ENCODE measurements at places on chromosomes 6 and 20. TPM values are rescaled to one million over a fixed set of nuclear protein-coding genes. Genes with fewer than 3 reads are reported as not detected.
A peak's percentile ranks its signal among the peaks of the same experiment; 100 is the strongest.

DNA sequence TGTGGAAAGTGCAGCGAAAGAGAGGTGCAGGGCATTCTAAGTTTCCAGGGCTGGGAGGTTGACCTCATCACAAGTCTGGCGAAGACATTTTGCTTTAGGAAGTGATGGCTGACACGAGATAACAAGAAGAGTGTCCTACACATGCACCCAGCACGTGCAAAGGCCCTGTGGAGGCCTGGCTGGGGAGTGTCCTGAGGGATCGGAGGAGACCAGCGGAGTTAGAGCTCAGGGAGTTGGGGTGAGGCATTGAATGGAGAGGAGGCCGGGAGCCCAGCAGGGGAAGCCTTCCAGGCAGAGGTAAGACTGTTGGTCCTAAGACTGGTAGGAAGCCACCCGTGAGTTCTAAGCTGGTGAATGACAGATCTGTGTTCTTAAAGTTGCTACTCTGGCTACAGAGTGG lies 58.4 kb downstream of the PPP1R14C start:
- DNase-seq, result no peak

DNA sequence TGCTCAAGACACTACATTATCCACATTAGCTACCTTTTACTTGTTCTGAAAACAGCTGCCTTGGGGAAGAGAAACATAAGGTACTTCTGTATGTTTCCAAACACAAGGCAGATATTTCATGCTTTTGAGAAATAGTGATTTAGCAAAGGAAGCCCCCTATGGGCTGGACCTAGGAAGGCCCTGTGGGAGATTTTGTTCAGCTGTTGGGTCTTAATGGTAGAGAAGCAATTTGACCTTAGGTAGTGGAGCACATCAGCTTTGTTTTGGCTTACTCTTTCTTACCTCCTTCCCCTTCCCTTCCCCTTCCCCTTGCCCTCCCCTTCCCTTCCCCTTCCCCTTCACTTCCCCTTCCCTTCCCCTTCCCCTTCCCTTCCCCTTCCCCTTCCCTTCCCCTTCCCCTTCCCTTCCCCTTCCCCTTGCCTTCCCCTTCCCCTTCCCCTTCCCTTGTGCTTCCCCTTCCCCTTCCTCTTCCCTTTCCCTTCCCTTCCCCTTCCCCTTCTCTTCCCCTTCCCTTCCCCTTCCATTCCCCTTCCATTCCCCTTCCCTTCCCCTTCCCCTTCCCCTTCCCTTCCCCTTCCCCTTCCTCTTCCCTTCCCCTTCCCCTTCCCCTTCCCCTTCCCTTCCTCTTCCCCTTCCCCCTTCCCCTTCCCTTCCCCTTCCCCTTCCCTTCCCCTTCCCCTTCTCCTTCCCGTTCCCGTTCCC lies 84.6 kb downstream of the ANKS1A start:
- no peak for DNase-seq

GRCh38 chr6:5976811-5977210 lies 29.9 kb downstream of the NRN1 start:
- no peak for DNase-seq

GRCh38 chr6:137351890-137352289 lies 132.7 kb upstream of the IFNGR1 start:
- DNase-seq, result no peak

DNA sequence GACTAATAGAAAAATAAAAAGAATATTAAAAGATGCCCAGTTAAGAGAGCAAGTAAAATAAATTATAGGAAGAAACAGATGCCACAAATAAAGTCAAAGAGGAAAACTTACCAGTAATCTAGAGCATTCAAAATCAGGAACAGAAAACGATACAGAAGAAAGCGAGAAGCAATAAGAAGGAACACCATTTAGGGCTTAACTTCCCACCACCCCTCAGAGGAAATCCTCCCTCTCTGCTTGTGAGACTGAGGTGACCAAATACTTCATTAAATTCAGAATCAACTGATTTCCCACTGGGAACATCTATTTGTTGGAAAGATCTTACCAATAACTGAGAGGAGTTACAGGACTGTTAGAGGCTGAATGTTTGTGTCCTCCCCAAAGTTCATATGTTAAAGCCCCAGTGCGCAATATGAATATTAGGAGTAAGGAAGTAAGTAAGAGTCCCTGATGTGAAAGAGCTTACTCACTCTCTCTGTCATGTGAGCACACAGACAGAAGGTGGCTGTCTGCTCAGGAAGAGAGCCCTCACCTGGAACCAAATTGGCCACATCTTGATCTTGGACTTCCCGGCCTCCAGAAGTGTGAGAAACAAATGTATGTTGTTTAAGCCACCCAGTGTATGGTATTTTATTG lies 19.5 kb downstream of the KATNA1 start:
- no peak for DNase-seq

- DNase-seq, result no peak
These were observed 710.3 kb upstream of the MARCKS start for GRCh38 chr6:113146878-113147277.

DNA sequence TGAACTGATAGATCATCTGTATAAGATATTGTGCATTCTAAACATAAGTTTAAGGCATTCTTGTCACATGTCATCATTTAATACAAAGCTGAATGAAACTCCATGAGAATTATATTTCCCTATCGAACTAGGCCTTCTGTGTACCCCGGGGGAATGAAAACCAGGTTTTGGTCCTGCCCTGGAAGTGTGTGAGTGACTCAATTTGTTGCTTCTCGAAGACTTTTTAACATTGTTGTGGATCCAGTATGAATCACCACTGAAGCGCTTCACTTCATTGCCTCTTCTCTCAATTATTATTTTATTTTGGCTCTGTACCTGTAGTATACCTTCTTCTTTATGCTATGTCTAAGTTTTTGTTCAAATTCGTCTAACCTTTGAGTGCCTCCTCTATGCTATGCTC lies 150.8 kb downstream of the GRIK2 start:
- no peak for DNase-seq

- DNase-seq, result no peak
These were observed 6.8 kb upstream of the MRPS10 start for GRCh38 chr6:42224222-42225028.

- DNase-seq, result no peak
These were observed 212.7 kb upstream of the AGPAT4 start for GRCh38 chr6:161486361-161487216.

GRCh38 chr20:16260911-16261310 lies 312.3 kb downstream of the KIF16B start:
- DNase-seq, result no peak

DNA sequence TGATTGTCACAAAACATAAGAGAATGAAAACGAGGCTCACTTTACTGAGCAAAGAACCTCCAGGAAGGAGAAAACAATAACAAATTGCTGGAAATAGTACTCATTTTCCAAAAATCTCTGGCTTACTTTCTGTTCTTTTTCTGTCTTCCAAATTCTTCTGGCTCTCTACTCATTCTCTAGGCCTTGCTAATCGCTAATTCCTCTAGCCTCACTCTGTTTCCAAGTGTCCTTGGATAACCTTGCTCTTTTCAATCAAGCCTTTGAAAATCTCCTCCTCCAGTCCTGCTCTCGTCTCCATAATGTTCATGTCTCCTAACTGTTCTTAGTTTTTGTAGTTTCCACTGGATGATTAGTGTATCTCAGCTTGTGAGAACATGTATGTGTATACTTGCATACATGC lies 96.2 kb upstream of the MAP7 start:
- peak; percentile 51 for DNase-seq

GRCh38 chr20:43191946-43192863 lies 2.5 kb upstream of the PTPRT start:
- DNase-seq, result peak; percentile 46

- no peak for DNase-seq
These were observed 218.3 kb downstream of the HTR1B start for GRCh38 chr6:77245026-77245425.

GRCh38 chr6:121867095-121867494 lies 431.6 kb downstream of the GJA1 start:
- DNase-seq, result no peak

- no peak for DNase-seq
These were observed 20.7 kb upstream of the ZMYND8 start for GRCh38 chr20:47377122-47377722.

GRCh38 chr6:139262519-139263300 lies 29.1 kb downstream of the TXLNB start:
- DNase-seq, result no peak

DNA sequence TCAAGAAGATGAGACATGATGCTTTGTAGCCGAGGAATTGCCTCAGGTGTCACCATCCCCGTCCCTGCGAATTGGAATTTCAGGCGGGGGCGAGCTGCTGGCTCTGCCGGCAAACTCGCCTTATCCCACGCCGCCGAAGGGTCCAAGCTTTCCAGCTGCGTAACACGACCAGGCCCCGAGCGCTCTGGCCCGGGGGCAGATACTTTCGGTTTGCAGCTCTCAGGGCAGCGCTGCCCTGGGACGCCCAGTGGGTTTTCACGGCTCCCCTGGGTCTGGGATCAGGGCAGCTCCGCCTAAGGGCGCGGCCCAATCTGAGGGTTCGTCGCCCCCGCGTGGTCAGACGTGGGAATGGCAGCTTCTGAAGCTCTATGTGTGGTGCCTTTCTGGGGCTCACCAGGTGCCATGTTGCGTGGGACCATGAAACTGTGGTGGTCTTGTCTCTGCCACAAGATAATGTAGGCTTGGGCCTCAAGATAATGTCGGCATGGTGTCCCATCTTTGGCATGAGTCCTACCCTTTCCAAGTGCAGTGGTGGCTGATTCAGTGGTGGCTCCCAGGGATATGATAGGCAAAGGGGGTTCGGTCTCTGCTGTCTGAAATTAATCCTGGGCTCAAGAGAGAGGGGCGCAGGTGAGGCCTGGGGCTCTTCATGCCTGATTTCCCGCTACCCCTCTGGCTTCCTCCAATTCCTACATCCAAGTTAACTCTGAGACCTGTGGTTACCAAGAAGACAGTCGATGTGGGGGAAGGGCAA lies 21.0 kb downstream of the PIGT start:
- peak; percentile 94 for DNase-seq

DNA sequence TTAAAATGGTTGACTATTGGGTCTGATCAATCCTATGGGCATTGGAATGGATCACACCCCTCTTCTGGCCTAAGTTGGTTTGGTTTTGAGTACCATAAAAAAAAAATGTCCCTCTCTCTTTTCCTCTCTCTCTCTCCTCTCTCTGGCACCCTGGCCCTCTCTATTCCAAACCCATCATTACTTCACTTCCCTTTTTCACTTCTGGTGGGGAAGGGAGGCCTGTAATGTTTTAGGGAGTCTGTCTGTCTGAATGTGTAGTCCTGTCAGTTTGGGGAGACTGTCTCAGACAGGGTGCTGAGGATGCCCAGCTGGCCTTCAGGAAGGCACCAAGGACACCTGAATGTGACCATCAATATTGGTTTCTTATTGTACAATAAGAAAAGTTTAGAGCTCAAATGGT lies 165.8 kb downstream of the CD24 start:
- DNase-seq, result no peak

DNA sequence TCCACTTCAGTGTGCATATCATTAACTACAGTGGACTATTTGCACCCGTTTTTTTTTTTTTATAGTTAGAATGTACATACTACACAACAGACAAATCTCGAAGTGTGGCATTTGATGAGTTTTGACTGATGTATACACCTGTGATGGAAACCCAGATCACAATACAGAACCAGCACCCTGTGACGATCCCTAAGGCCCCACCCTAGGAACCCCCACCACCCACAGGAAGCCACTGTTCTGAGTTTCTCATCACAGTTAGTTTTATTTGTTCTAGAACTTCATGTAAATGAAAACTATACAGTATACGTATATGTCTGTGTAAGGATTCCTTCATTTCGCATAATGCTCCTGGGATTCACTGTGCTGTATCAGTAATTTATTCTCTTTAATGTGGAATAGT lies 102.8 kb downstream of the IRF4 start:
- DNase-seq, result no peak

DNA sequence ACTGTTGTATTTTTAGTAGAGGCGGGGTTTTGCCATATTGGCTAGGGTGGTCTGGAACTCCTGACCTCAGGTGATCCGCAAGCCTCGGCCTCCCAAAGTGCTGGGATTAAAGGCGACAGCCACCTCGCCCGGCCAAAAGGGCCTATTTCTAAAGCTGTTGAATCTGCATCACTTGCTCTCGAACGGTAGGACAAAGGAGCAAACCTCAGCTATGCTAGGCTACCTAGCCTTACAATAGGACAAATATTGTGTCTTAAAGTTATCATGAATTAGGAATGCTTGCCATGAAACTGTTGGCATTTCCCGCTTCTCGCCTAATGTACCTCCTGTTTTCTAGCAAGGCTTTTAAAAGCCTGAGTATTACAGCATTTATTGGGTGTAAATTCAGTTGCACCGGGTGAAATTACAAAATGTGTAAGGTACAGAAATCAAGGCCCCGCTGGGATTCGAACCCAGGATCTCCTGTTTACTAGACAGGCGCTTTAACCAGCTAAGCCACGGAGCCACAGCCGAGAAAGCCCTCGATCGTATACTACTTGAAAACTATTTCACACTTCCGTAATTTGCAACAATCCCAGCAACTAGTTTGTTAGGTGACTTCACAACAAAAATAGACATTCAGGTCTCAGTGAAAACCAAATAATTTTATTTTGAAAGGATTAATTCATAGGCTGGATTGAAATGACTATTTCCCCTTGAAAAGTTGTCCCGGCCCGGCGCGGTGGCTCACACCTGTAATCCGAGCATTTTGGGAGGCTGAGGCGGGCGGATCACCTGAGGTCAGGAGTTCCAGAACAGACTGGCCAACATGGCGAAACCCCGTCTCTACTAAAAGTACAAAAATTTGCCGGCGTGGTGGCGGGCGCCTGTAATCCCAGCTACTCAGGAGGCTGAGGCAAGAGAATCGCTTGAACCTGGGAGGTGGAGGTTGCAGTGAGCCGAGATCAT lies 211.6 kb upstream of the ZNF184 start:
- peak; percentile 54 for DNase-seq

GRCh38 chr6:16420715-16421461 lies 182.5 kb downstream of the GMPR start:
- peak; percentile 35 for DNase-seq

GRCh38 chr20:24530131-24530680 lies 60.8 kb downstream of the SYNDIG1 start:
- DNase-seq, result no peak

- no peak for DNase-seq
These were observed 25.3 kb downstream of the FOXO3 start for GRCh38 chr6:108585921-108586536.

GRCh38 chr6:136788069-136788902 lies 4.0 kb downstream of the MAP3K5 start:
- peak; percentile 66 for DNase-seq

- DNase-seq, result no peak
These were observed 27.2 kb downstream of the PANK2 start for GRCh38 chr20:3916364-3916763.

- no peak for DNase-seq
These were observed 36.0 kb upstream of the SLC35D3 start for GRCh38 chr6:136886091-136886490.

- DNase-seq, result no peak
These were observed 50.3 kb upstream of the NAA20 start for GRCh38 chr20:19966840-19967239.

- no peak for DNase-seq
These were observed 39.1 kb upstream of the ANKRD60 start for GRCh38 chr20:58267389-58268215.

GRCh38 chr6:133787859-133788505 lies 100.9 kb upstream of the TCF21 start:
- DNase-seq, result no peak

GRCh38 chr20:53739799-53740785 lies 146.5 kb upstream of the ZNF217 start:
- no peak for DNase-seq

GRCh38 chr6:104639668-104640067 lies 220.1 kb downstream of the HACE1 start:
- no peak for DNase-seq

HLA-DQA2 gene
- total RNA-seq, result 3.3 TPM

SLC52A3 gene
- total RNA-seq, result 24.0 TPM

MCHR2 gene
- not detected for total RNA-seq

SLC32A1 gene
- not detected for total RNA-seq

GINS1 gene
- 7.9 TPM for total RNA-seq

LRFN2 gene
- not detected for total RNA-seq

HLA-DOA gene
- total RNA-seq, result not detected

OOEP gene
- total RNA-seq, result not detected

FOXA2 gene
- total RNA-seq, result 14.6 TPM
